Activated CD4-positive, alpha-beta T cell treated with anti-CD3 and anti-CD28 coated beads, Interleukin-2, amount 50 U/mL, for 1 hour (primary cell): ENCODE measurements at places on chromosomes 4 and X.

DNA sequence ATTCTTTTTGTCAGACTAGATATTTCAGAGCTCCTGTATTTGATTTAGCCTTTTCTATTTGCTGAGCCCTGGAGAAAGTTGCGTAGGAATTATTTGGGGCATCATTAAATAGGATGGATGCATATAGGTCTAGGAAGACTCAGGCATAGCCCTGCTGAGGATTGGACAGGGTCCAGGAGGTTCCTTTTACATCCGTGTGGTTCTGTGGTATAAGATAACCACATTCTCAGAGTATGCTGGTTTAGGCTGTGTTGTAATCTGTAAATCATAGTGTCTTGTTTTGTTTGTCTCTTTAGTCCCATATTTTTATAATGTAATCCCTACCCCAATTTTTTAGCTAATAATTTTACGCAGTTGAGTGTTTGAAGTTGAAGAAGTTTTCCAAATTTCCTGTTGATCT is 513.7 kb downstream of the RPA4 start:
- DNase-seq = no peak

DNA sequence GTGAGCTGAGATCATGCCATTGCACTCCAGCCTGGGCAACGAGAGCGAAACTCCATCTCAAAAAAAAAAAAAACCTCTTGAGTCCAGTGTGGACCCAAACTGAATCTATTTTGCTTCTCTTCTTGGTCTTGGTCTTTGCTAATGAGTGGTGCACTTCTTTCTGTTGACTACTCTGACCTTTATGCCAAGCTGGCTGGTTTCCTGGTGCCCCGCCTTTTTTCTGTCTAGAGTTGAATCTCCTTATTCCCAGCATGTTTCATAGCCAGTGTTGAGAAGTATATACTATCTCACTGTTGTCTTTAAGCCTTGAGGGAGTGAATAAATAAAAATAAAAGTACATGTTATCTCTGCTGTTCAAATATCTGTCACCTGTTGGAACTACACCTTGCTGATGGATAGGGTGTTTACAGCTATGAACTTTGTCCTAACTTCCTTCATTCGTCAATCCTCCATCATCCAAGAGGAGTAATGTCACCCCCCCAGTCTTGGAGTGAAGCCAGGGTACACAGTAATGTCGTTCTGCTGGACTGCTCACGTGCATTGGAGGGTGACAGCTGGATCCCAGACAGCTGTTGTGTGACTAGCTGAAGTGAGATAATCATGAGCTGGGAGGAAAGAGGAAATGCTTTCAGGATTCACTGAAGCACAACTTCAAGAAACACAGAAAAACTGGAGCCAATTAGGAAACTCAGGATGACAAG is 99.3 kb upstream of the PRKG2 start:
- DNase-seq = no peak

- no peak for DNase-seq
Measured at GRCh38 chr4:112060212-112060611, 85.0 kb upstream of the FAM241A start.

DNA sequence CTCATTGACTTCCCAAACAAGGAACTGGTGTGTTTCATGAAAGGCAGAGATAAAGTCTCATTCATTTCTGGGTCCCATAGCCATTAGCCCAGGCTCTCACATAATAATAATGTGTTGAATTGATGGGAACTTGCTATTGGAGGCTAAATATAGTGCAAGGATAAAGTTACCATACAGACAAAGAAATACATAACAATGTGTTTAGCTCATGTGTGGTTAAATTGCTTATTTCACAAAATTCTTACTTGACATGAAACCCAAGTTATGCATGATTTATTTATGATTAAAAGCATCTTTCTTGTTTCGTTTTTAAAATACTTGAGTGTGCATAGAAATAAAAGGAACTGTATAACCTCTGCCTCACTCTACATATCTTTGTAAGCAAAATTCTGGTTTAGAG is 37.3 kb upstream of the LPAR4 start:
- DNase-seq = no peak

- DNase-seq = no peak
Measured at GRCh38 chr4:74873545-74874301, 59.2 kb upstream of the PARM1 start.

- no peak for DNase-seq
Measured at GRCh38 chrX:34270434-34270833, 138.3 kb upstream of the FAM47A start.

DNA sequence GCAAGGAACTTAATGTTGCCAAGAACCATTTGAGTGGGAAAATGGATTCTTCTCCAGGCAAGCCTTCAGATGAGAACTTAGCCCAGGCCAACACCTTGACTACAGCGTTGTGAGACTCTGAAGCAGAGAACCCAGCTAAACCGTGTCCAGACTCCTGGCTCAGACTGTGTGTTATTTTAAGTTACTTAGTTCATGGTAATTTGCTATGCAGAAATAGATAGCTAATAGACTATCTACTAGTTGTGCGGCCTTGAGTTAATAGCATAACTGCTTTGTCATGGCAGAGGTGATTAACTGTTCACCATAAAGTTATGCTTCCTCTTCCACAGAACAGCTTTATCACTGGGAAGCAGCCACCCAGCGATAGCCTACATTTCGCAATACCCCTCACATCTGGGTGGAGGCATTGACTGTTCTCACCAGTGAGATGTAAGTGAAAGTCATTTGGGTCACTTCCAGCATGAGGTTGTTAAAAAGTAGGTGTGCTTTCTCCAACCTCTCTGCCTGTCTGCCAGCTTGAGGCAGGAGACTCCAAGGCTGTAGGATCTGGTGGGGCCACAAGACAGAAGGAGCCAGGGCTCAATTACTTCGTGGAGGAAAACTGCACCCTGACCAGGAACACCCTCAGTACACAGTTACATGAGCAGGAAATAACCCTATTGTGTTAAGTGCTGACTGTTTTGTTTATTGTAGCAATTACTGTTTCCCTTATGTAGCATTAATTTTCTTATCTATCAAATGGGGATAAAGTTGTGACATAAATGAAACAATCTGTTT is 94.2 kb downstream of the GPAT3 start:
- DNase-seq = no peak

- no peak for DNase-seq
Measured at GRCh38 chr4:152937336-152938236, 1.5 kb downstream of the FHDC1 start.

- no peak for DNase-seq
Measured at GRCh38 chrX:133307637-133308498, 89.7 kb upstream of the TFDP3 start.

DNA sequence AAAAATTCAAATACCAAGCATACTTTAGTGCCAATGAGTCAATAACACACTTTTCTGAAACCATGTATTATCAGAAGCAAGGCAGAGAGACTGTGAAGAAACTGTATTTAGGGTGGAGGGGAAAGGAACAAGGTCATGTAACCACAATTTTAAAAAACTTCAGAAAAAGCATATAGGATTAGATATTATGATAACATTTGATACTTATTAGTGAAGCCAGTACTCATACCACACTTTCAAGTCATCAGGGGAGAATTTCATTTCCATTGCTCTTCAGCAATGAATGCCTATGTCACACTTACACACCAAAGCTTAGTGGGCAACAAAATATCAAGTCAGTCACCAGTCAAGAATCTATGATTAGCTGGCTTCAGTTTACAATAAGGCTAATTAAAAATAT is 602.2 kb downstream of the IL15 start:
- no peak for DNase-seq

DNA sequence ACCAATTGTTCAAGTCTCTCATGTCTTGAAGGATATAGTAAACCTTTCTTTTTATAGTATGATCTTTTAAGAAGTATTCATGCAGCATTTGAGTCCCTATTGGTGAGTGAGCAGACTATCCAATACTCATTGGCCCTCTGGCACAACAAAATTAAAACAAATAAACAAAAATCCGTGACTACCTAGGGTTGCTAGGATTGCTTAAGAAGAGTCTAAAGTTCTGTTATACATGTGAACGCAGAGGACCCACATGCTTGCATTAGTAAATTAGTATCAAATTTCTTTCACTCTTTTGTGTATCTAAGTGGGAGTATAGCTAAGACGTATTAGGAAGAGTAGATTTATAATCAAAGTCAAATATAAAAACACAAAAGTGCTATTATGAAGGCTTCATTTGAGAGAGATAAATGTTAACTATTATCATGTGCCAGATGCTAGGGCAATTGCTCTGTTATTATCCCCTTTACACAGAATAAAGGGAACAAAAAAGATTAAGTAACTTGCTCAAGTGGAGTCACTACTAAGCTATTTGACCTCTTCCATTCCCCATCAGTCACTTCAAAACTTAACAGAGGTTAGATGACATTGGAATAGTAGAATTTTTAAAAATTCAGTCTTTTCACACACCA is 29.2 kb upstream of the LARP1B start:
- no peak for DNase-seq

DNA sequence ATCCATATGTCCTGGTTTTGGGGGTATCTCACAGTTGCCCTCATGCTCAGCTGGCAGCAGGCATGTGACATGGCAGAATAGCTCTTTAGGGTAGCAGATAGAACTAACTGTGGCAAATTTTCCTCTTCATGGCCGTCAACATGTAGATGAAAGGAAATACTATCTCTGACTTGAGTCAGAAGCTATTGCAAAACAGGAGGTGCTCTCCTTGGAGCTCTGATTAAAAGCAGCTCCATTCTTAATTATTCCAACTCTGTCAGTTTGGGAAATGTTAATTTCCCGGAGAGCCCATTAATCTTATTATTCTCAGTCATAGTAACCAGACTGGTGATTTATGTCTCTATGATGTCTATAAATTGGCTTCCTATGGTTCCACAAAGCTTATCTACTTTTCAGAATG is 18.2 kb downstream of the IL13RA1 start:
- no peak for DNase-seq

DNA sequence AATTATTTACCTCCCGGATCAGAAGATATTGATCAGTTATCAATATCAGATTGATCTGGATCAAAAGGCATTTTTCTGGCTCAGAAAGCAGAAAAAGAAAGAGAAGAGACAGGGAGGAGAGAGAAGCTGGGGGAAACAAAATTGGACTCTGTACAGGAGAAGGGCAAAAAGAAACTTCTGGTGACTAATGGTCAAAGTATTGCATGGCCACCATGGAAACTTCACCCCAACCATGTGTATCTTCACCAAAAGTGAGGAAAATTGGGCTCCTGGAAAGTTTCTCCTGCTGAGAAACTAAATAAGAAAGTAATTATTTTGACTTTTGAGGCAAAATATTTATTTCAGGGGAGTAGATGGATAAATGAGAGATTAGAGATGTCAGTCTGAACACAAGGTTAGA is 33.9 kb downstream of the RNF150 start:
- DNase-seq = no peak

DNA sequence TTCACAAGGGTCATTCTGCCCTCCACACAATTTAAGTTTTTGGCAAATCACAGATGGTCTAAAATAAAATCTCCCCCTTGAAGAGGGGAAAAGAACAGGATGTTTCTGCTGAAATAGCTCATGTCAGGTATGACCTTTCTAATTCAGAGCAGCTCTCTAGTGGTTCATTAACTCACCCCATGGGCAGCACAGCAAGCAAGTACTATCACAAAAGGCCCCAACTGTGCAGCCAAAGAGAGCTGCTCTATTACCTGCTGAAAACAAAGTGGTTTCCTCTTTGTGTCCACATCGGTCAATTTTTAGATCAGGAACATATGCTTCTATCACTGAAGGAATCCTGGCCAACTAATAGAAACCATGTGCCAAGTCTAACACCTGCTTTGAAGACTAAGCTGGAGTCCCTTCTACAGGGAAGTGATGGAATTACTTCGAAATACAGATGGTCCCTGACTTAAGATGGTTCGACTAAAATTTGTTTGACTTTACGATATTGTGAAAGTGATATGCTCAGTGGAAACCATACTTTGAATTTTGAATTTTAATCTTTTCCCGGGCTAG is 164.3 kb downstream of the ENOX2 start:
- no peak for DNase-seq

DNA sequence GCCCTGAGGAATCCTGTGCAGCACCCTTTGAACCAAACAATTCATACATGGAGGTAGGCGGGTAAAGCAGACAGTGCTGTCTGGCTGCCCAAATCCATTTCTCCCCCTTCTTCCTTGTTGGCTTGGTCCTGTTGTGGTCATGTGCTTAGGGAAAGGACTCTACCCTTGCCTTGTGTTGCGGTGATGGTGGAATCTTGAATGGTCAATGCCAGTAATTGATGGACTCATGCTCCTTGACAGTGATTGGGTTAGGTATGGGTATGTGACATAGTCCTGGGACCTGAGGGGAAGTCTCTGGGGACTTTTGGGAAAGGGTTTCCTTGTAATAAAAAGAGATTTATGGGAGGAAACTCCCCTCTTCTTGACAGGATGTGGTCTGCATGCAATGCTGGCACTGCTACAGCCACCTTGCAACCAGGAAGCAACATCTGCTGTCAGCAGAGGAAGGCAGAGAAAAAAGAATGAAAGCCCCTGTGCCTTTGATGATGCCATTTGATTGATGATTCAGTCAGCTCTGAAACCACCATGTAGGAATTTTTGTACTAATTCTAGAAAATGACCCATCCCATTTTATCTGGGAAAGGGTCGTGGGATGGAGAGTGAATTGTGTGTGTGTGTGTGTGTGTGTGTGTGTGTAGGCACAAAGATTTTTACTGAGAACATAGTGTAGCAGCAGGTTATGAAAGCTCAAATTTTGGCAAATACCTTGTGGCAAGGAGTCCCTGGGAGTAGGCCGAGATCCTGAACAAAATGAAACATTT is 30.0 kb upstream of the HUWE1 start:
- peak; percentile 19 for DNase-seq

DNA sequence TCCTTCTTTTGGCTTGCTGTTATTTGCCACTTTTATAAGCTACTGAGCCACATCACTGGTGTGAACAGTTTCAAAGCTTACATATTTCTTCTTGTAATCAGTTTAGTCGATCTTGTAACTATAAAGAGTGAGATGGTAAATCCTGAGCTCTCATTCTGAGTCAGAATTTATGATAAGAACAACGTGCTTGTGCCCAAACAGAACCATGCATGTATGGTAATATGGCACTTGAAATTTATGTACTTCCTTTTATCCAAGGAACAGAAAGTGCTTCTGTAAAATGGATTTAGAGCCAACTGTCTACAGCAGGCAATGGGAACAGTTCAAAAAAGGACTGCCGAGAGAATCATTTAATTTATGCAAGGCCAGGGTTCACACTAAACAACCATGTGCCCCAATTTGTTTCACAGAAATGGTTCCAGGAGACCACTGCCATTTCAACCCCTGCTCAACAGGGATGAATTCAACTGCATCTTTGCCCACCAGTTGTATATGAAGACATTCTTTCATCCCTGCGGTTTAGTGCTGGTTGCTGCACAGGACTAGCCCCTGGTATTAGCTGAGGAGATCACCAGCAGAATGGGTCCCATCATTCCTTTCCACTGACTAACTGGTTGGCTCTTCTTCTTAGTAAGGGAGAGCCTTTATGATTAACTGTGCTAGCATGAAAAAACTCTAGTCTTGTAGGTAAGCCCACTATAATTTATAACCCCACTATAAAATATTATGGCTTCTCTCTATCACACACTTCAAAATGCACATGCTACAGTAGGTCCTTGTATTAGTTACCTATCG is 162.9 kb upstream of the PGRMC2 start:
- DNase-seq = no peak
